Naive thymus-derived CD8-positive, alpha-beta T cell (primary cell): ENCODE measurements at places on chromosomes 7 and 10. TPM values are rescaled to one million over a fixed set of nuclear protein-coding genes. Genes with fewer than 3 reads are reported as not detected.

The BMI1 gene
- polyA plus RNA-seq = 22.5 TPM

GRCh38 chr10:96606216-96606615 lies 19.4 kb upstream of the TM9SF3 start:
- no peak for DNase-seq

- DNase-seq = no peak
Observed at GRCh38 chr7:97819161-97819560, 53.0 kb downstream of the ASNS start.

The OTUD1 gene
- polyA plus RNA-seq = 12.3 TPM

DNA sequence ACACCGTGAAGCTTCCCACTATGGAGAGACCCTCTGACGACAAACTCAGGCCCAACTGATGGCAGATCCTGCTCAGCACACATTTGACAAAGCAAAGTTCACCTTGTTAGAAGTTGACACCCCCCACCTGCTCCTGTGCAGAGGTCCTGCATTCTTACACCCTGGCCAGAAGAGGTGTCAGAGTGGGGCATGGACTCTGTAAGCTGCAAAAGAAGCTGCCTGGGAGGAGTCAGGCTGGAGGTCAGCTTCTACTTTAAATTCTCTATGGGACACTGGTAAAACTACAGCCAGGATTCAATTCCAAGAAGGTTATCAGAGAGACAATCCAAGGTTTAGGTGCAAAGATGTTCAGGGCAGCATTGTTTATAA lies 20.0 kb upstream of the TNS3 start:
- DNase-seq = no peak

DNA sequence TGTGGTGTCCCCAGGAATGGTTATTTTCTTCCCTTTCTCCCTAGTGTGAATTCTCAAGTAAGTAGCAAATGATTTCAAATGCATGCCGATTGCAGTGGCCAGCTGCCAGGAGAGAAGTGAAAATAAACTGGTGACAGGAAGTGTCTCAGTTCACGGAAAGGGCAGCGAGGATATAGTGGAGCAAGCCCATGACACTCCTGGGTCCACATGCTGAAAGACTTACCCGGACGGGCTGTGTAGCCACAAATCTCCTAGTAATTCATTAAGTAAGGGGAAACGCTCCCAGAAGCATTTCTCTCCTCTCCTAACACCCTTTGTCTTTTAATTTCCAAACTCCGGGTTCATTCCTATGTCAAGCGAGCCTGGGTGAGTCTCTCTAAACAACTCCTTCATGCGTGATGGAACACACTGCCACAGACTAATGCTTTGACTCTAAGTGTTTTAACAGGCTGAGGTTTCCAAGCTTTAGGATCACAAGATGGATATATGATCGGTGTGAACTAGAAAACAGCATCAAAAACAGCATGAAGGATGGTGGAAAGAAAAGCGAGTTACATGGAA lies 125.6 kb downstream of the CYP26A1 start:
- no peak for DNase-seq

- DNase-seq = no peak
Observed at GRCh38 chr7:93921186-93921585, 349 bp upstream of the GNG11 start.

- DNase-seq = no peak
Observed at GRCh38 chr7:67105377-67105776, 108.7 kb downstream of the TYW1 start.

DNA sequence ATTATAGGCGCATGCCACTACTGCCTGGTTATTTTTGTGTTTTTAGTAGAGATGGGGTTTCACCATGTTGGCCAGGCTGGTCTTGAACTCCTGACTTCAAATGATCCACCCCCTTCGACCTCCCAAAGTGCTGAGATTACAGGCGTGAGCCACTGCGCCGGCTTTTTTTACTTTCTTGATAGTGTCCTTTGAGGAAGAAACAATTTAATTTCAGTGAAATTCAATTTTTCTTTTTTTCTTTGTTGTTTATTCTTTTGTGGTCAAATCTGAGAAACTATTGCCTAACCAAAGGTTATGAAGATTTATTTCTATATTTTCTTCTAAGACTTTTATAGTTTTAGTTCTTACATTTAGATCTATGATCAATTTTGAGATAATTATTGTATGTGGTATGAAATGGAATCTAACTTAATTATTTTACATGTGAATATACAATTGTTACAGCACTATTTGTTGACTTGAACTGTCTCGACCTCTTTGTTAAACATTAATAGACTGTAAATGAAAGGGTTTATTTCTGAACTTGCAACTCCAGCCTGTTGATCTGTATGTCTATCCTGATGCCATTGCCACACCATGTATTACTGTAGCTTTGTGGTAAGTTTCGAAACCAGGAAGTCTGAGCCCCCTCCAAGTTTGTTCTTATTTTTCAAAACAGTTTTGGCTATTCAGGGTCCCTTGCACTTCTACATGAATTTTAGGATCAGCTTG lies 19.8 kb upstream of the RASSF4 start:
- no peak for DNase-seq

DNA sequence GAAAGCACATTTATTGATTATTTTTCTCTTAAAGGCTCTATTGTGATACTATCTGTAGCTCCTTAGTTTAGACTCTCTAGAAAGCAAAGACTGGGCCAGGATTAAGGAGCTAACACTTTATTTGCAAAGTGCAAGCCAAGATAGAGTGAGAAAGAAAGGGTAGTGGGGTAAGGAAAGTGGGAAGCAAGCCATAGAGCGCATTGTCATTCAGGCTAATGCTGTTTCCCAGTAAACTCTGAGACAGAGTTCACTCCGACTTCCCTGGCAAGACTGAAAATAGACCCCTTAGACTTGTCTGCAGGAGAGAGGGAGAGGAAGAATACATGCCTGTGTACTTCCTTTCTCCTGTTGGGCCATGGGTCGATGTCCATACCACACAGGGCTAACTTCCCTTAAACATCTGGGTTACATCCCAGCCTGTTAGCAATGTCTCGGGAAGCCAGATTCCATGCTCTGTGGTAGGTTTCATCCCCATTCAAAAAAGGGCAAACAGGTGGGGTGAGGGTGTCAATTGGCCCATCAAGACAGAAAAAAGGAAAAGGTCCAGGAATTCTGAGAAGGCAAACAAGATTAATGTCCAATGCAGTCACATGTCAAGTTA lies 875.8 kb upstream of the CELF2 start:
- no peak for DNase-seq

GRCh38 chr10:45526309-45526905 lies 146.2 kb downstream of the ZFAND4 start:
- DNase-seq = no peak

- peak; percentile 4 for DNase-seq
Observed at GRCh38 chr7:135976312-135977006, 700 bp downstream of the MTPN start.

The AIMP2 gene
- polyA plus RNA-seq = 14.1 TPM

GRCh38 chr10:112374724-112375541 lies 1.0 kb downstream of the ACSL5 start:
- DNase-seq = peak; percentile 37

DNA sequence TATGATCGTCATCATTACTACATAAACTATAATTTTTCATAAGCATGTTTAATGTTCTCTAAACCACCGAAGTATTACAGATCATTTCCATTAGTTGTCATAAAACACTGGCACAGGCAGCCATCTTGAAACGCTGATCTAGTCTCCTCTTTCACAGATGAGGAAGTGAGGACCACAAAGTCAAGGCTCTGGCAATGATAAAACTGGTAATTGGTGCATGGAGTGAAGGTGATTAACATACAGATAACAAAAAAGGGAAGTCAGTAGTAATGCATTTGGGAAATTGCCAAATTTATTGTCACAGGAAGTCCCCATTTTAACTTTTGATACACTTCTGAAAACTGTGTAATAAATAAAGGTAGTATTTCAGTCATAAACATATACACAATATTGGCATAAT lies 49.3 kb downstream of the FBXL13 start:
- DNase-seq = no peak

The TMEM184A gene
- 0.04 TPM for polyA plus RNA-seq

The AKR1C2 gene
- polyA plus RNA-seq = not detected

GRCh38 chr7:45150199-45150598 lies 7.4 kb upstream of the RAMP3 start:
- DNase-seq = no peak

- no peak for DNase-seq
Observed at GRCh38 chr10:21334891-21335696, 190.4 kb downstream of the SKIDA1 start.

The HBP1 gene
- polyA plus RNA-seq = 55.6 TPM

The GRM3 gene
- polyA plus RNA-seq = not detected

DNA sequence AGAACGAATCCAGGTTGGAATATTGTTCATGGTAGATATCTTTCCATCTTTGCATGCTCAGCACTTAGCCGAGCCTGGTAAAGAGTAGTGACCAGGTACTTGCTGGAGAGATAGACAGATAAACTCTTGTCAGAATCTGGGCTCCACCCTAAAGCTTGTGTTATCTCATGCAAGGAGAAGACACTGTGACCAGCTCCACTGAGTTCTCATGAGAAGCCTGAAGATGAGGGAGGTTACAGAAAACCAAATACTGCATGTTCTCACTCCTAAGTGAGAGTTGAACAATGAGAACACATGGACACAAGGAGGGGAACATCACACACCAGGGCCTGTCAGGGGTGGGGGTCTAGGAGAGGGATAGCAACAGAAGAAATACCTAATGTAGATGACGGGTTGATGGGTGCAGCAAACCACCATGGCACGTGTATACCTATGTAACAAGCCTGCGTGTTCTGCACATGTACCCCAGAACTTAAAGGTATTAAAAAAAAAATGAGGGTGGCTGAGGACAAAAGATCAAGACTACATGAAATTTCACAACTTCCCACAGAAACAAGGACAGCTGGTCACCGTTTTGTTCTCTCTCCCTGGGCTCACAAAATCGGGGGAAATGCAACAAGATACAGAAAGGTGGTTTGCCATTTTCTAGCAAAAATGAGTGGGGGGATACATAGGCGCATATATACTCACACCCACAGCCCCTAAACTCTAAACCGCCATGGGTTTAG lies 17.4 kb downstream of the DLG5 start:
- DNase-seq = no peak

GRCh38 chr10:49253340-49253906 lies 45.5 kb upstream of the C10orf71 start:
- no peak for DNase-seq

GRCh38 chr7:128065872-128066271 lies 34.6 kb upstream of the LRRC4 start:
- no peak for DNase-seq
